ENCODE measurements at places on chromosomes 3 and 15.

GRCh38 chr3:58620421-58620820 is 43.2 kb upstream of the FAM107A start:
- no peak for DNase-seq

DNA sequence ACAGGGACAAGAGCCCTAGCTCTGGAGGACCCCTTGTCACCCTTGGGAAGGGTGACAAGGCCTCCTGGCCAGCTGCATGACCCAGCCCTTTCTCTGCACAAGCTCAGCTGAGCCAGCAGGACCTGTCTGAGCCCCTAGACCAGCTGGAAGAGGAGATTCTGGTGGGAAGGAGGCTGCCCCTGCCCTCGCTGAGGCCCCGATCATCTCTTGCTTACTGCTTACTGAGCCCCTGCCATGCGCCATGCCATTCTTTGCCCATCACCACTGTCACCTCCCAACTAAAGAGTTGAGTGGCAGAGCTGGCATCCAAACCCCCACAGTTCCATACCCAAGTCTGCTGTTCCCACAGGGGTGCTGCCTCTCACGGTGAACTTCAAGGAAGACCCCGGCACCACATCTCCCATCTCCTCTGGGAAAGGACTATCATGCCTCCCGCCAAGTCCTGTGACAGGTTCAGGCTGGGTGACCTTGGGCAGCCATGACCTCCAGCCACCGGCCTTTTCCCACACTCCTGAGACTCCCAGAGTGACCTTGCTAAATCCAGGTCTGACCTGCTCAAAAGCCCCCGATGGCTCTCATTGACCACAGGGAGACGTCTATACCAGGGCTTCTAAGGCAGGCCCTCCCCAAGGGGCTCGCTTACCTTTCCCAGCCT is 34.0 kb downstream of the ACSBG1 start:
- no peak for DNase-seq

GRCh38 chr15:71153823-71154524 is 38.7 kb downstream of the THSD4 start:
- DNase-seq: no peak

- no peak for DNase-seq
These were observed 16.2 kb downstream of the SPSB4 start for GRCh38 chr3:141067206-141067974.

- DNase-seq: no peak
These were observed 35.0 kb upstream of the BSN start for GRCh38 chr3:49519296-49519695.

- no peak for DNase-seq
These were observed 32.3 kb downstream of the PRR20G start for GRCh38 chr3:127255516-127255915.

DNA sequence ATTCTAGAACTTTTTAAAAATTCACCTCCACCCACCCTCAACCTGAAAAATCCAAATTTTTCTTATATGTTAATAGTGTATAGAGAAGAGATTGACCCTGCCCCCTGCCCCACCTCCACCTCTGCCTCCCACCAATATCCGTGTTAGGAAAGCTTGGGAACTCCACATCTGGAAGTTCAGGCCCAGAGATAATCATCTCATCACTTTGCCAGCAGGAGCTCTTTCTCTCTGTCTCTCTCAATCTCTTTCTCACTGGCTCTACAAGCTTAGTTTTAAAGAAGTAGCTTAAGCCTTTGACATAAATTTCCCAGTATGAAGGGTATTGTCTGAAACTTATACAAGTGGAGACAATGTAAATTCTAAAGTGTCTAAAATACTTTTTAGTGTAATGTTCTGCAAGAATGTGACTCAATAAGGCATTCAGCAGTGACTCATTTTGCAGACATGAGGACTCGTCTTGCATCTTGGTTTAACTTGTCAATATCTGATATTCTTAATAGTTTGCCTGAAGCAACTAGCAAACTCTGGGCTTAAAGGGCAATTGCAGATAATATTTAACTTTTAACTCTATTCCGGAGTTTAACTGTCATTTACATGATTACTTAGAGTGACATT is 299.8 kb upstream of the EPHA3 start:
- DNase-seq: no peak

DNA sequence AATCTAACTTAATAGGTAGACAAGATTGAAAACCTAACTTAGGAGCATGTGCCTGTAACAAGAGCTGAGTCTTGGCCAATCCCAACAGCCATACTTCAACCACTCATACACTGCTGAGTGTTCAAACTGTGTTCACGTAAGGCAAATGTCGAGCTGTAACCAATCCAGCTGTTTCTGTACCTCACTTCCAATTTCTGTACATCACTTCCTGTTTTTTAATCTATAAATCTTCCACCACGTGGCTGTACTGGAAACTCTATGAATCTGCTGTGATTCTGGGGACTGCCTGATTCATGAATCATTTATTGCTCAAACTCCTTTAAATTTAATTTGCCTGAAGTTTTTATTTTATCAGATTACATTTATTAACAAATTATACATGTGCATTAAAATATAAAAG is 44.6 kb upstream of the NEDD4 start:
- DNase-seq: no peak

GRCh38 chr3:131995891-131996290 is 38.9 kb downstream of the CPNE4 start:
- no peak for DNase-seq

DNA sequence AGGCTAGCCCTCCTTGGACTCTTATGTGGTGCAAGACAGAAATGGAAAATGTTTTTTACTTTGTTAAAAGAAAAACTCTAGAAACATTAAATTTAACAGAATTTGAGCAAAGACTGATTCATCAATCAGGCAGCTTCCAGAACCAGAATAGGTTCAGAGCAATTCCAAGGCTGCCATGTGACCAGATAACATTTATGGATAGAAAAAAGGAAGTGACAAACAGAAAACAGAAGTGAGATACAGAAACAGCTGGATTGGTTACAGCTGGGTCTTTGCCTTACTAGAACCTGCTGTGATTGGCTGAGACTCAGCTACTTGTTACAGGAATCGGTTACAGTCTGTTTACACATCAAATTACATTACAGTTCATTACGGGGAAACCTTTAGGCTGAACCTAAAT is 22.5 kb upstream of the OTOL1 start:
- no peak for DNase-seq

- DNase-seq: no peak
These were observed 870 bp upstream of the CHAC1 start for GRCh38 chr15:40952301-40952900.

- no peak for DNase-seq
These were observed 307.3 kb upstream of the PLSCR5 start for GRCh38 chr3:146912241-146913015.

- no peak for DNase-seq
These were observed 16.1 kb downstream of the TNIK start for GRCh38 chr3:171444001-171444690.

DNA sequence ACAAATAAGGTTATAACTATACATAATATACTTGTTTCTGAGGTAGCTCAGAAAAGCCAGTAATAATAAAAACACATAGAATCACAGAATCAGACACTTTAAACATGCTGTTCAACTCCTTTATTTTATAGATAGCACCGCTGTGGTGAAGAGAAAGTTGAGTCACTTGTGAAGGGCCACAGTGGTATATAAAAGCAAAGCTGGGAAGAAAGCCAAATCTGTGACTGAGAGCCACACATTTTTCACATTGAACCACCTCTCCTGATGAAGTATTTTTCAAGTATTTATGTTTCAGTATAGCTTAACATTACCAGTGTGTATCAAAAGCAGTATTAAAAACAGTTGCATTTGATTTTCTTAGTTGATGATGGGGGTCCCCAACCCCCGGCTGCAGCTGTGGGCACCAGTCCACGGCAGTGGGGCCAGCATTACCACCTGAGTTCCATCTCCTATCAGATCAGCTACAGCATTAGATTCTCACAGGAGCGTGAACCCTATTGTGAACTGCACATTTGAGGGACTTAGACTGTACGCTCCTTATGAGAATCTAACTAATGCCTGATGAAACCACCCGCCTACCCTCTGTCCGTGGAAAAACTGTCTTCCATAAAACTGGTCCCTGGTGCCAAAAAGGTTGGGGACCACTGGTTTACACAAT is 46.2 kb downstream of the TBL1XR1 start:
- DNase-seq: no peak

DNA sequence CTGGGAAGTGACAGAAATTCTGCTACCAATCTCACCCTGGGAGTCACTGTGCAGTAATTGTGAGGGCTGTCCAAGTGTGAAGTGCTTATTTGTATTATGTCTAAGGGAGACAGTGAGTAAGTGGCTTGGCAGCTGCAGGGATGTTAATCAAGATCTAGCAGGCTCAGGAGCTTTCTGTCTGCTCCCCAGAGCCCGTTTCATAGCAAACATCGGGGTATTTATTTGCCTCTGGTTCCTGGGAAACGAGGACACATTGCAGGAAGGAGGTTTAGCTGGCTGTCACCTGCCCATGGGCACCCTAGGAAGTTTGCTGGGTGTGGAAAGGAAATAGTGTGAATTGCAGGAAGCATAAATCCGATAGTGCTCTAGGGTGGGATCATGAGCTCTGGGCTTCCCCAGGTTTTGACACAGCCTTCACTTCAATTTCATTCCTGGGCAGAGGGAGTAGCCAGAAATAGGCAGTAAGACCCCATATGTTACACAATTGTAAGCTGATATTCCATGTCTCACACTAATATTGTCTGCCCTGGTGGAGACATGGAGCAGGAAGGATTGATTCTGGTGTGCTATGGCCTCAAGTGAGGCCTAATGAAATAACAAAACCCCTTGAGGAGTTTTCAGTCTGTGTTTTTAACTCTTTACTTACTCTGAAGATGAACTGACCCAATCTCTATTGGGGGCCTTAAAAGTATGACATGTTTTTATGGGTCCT is 74.1 kb upstream of the MITF start:
- no peak for DNase-seq

GRCh38 chr3:64681827-64682226 is 6.0 kb downstream of the ADAMTS9 start:
- DNase-seq: no peak

GRCh38 chr3:148861277-148861869 is 3.7 kb upstream of the CPA3 start:
- peak; percentile 7 for DNase-seq
